ENCODE measurements at places on chromosomes 13 and 19. TPM values are rescaled to one million over a fixed set of nuclear protein-coding genes. Genes with fewer than 3 reads are reported as not detected.

C19orf85 gene
- total RNA-seq: not detected

RNF225 gene
- 0.55 TPM for total RNA-seq

FSD1 gene
- 1.5 TPM for total RNA-seq

LGALS4 gene
- total RNA-seq: 3.7 TPM

GRCh38 chr13:59210543-59210942 is 953.2 kb downstream of the DIAPH3 start:
- no peak for DNase-seq

- no peak for DNase-seq
Measured at GRCh38 chr13:62305756-62306155, 890.1 kb upstream of the PCDH20 start.

- DNase-seq: no peak
Measured at GRCh38 chr13:60152904-60153303, 10.8 kb downstream of the DIAPH3 start.

- no peak for DNase-seq
Measured at GRCh38 chr19:41563854-41564514, 12.0 kb upstream of the CEACAM21 start.

- DNase-seq: no peak
Measured at GRCh38 chr13:43751624-43752023, 35.1 kb downstream of the ENOX1 start.

DNA sequence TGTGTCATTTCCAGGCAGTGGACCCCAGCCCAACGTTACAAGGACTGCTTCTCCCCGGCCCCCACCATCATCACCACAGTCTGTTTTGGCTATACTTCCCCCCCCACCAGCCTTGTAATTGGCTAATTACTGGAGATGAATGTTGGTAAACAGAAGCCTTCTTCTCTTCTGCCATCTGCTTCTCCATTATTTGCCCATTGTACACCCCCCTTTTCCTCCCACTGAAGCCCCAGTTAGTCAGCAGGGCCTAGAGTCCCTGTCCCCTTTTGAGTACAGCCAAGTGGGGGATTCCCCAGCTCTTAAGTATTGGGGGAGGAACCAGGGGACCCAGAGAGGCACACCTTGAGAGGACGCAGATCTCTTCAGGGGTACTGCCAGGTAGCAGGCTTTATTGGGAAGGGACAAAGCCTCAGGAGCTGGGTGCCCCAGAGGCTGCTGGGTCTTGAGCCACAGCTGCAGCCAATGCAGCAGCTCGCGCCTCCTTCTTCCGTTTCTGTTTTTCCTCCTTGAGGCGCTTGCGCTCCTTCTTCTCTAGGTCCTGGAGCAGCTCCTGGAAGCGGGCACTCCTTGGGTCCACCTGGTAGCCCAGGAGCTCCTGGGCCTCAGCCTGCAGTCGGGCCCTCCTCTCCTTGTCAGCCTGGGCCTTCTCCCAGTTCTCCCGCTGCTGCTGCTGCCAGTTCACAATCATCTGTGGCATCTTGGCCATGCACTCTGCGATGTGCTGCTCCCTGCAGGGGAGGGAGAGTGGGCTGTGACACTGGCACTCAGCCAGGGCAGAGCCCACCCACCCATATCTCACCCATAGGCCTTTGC is 3.0 kb downstream of the GADD45GIP1 start:
- peak; percentile 63 for DNase-seq

Measured in upper lobe of right lung (tissue), 1 donor.